Hematopoietic multipotent progenitor cell treated with erythropoietin and hydrocortisone succinate and interleukin-3 and kit ligand, for 4 days (in vitro differentiated cells): ENCODE measurements at places on chromosomes 4 and X.

DNA sequence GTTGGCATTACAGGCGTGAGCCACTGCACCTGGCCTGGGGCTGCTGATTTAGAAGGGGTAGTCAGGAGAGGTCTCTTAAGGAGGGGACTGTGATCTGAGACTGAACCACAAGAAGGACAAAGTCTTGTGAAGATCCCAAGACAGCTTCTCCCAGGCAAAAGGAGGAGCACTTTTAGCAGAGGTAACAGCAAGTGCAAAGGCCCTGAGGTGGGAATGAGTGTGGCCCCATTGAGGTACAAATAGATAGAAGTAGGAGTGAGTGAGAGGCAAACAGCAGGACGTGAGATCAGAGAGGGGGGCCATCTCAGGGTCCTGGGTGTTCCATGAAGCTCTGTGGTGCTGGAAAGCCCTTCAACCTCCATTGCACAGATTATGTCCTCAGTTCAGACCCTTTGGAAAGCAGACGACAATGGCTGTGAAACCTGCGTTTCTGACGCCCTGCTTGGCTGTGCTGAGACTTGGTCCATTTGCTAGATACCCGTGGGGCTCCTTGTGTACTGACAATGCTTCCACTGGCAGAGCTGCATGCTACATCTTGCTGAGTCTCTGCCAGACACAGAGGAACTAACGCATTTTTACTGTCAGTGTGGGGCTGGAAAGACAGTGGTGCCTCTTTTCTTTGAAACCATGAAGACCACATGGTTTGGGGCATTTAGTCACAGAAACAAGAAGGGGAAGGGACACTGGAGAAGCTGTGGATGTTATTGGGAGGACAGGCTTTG, 1.3 kb upstream of the CCKAR start:
- no peak for DNase-seq

DNA sequence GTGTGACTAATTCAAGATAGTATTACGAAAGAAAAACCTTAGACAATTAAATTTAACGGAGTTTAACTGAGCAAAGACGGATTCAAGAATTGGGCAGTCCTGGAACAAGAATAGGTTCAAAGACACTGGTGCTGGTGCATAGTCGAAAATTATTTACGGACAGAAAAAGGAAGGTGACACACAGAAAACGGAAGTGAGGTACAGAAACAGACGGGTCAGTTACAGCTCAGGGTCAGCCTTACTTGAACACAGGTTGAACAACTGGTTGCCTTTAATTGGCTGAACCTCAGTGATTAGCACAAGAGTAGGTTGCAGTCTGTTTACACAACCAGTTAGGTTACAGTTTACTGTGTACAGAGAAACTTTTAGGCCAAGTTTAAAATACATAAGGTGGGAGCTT, 31.5 kb downstream of the KLHL8 start:
- no peak for DNase-seq

DNA sequence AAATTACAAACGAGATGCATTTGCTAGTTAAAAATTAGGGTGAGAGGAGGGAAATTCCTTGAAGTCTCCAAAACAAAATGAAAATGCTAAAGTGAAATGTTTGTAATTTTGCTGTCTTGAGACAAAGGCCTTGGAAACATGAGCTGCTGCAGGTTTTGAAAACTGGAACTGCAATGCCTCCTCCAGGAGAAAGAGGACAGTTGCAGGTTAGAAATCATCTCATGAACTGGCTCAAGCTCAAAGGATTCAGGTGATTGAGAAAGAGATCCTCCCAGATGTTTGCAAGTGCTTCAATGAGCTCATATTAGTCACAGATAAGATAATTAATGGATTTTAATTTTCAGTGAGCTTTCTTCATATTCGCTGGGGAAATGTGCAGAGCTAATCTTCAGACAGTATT, 32.4 kb downstream of the SMPX start:
- peak; percentile 18 for DNase-seq

GRCh38 chr4:135122457-135122856, 920.9 kb upstream of the PABPC4L start:
- no peak for DNase-seq

GRCh38 chr4:7700665-7701064, 239.0 kb downstream of the AFAP1 start:
- no peak for DNase-seq

DNA sequence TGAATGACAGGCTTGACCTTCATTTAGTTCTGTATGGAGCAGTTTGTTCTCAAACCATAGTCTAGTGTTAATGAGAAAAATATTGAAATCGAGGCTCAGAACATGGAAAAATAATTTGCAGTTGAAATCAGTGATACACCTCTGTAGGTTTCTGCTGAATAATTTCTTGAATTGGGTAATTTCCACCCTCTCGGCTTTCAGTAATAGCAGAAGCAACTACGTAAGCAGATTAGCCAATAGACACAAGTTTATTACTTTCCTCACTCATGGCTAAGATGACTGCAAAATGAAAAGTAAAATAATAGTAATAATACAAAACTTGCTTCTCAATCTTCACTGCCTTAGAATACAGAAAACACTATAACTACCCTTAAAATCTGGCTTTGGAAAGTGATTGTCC, 46.0 kb downstream of the USP38 start:
- peak; percentile 18 for DNase-seq

DNA sequence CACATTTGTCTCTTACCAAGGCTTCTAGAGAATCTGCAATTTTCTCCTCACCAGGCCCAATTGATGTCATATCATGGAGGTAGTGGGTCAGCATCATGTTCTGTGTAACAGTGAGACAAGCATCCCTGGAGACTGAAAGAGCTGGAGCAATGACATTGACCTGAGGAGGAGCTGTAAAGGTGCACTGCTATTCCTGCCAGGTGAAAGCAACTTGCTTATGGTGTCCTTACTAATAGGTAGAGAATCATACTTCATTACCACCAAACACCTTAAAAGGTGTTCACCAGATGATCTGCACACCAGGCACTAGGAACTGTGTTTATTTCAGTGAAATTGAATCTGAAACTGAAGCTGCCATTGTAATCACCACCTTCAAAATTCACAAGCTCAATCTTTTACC, 188.7 kb downstream of the AFAP1 start:
- no peak for DNase-seq

DNA sequence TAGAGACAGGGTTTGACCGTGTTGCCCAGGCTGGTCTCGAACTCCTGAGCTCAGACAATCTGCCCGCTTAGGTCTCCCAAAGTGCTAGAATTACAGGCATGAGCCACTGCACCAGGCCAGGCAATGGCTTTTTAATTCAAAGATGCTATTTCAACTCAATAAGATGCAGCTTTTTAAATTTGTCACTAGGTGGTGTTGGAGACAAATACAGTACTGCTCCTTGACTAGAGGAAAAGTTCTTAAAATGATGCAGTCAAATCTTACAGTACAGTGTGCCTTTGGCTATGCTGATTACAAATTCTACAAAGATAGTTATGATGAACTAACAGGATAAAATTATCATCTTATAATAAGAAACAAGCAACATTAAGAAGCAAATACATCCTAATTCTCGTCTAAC, 441.1 kb downstream of the KCNIP4 start:
- DNase-seq, result peak; percentile 43

GRCh38 chr4:149993030-149993429, 85.2 kb upstream of the DCLK2 start:
- DNase-seq, result no peak
